ENCODE measurements at places on chromosomes 6 and 20.
A peak's percentile ranks its signal among the peaks of the same experiment; 100 is the strongest.

GRCh38 chr6:47180633-47181032, 129.1 kb downstream of the TNFRSF21 start:
- no peak for DNase-seq

GRCh38 chr20:60934724-60935123, 317.3 kb upstream of the CDH4 start:
- DNase-seq: no peak

GRCh38 chr20:46416421-46416820, 10.0 kb upstream of the ELMO2 start:
- DNase-seq: no peak

DNA sequence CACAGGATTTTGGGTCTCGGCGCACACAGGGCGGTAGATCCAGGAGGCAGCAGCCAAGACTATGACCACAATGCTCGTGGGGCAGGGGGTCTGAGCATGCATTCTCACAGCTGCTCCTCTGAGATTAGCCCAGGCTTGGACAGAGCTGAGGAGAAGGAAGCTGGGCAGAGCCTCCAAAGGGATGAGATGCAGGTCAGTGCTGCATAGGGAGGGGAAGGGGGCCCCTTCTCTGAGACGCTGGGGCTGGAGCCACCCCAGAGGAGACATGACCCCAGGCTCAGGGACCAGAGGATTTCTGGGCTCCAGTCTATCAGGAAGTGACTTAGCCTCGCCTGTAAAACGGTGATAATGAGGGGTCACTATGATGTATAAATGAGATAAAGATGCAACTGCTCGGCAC, 93.9 kb downstream of the BFSP1 start:
- DNase-seq: no peak

DNA sequence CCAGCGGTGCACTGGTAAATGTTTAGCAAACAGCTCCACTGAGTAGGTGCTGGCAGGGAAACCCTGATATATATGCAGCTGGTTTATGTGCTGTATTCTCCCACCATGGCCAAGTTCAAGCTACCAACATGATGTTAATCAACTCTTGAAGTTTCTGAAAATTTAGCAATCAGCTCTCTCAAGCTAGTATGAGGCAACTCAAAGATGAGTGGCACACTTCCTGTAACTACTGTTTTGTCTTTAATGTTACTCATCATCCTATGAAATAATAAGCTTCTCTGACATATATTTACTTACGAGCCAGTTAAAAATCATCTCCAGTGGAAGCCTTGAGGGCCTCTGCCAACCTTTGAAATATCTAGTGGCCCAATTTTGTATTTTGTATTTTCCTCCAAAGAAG, 54.7 kb downstream of the TRMT6 start:
- DNase-seq: no peak

DNA sequence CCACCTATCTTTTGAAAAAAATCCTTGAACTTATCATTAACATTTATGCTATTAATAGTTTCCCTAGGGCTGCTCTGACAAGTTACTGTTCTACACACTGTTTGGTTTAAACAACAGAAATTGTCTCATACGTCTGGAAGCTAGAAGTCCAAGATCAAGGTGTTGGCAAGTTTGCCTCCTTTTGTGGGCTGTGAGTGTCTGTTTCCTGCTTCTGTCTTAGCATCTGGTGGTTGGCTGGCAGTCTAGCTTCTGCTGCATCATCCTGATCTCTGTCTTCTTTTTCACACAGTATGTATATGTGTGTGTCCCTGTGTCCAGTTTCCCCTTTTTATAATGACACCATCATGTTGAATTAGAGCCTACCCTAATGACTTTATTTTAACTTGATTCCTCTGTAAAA, 154.8 kb downstream of the RPS12 start:
- DNase-seq: no peak

DNA sequence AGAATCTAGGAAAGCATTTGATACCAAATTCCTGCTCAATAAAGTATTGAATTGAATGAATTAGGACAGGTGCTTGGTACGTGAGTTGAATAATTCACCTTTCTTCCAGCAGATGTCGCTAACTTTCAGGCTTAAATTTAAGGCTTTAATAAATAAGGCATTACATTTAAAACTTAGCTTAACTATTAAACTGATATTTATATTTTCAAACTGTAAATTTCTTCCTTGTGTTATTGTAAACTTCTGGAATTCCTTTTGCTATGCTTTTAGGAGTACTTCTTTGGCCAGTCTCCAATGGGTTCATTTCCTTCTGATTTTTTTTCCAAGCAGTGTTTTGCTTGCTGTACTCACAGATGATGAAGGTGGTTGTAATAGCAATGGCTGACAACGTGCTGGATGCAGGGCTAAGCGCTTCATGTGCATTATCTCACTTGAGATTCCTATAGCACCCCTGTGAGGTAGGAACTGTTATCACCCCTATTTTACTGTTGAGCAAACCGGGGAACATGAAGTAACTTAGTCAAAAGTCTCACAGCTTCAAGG, 71.3 kb upstream of the SLC2A12 start:
- peak; percentile 59 for DNase-seq

DNA sequence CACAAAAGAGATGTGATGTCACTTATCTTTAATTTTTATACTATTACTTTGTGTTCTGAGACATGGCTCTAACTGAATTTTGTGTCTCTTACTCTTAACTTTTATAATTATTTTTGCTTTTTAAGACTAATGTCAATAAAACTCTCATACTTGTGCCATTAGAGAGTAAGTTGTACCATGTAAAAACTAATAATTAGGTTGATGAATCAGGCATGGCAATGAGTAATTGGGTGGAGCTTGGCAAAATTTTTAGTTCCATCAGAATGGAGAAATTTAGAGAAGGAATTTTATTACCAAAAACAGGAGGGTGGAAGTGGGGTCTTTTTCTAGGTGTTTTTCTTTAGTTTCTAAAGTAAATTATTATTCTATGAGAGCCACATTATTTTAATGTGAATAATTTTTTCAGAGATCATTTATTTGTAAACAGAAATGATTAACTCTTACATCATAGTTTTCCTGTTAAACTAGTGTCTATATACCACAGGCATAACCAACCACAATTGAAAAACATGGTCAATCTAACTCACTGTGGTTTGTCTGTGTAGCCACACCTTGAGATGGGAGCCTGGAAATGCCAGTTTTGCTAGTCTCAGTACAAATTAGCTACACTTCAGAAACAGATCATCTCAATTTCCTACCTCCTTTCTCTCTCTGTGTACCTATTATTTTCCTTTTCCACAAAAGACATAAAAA, 51.8 kb downstream of the ELOVL4 start:
- DNase-seq: no peak

DNA sequence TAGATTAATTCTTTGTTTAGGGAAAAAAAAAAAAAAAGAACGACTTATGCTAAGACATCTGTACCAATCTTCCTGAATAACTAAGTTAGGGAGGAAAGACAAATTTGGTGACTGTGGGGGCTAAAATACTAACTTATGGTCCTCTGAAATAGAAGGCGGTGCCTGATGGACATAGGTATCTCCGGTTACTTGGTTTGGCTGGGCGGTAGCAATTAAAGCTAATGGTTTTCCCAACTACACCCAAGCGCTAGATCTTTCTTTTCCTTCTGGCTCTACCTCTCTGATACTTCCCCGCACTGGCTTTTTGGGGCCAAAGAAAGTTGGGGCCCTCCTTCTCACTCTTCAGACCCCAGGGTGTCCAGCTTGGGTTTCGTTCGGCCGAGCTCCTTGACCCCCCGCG, 1.0 kb upstream of the RBM24 start:
- no peak for DNase-seq

DNA sequence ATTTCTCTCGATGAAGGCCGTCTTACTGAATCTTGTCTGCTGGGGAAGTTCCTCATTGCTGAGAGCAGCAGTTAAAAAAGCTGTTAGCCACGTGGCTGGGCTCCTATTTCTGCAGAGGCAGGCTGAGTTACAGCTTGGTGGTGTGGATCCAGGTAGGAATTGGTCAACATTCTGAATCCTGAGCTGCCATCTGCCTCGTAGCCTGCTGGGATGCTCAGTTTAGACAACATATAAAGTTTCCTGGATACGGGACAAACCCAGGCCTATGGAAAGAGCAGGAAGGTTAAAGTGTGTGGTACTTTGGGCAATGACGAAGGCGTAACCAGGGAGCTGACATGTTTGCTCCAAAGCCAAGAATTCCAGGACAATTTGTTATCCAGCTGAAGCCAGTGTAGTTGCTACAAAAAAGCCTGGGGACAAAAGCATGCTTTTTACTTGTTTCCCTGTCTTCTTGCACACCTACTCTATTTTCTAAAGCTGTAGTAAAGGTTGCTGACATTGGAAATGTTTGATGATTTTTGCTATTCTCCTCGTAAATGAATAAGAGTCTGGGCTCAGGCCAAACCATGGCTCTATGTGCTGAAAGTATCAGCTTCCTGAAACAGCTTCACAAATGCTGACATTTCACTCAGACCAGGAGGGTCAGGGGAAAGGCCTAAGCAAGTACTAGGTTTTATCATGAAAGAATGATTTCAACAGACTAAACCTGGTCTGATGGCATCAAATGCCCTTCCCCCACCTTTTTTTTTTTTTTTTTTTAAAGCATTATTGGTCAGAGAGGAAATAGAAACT, 12.4 kb upstream of the MYLK2 start:
- no peak for DNase-seq

DNA sequence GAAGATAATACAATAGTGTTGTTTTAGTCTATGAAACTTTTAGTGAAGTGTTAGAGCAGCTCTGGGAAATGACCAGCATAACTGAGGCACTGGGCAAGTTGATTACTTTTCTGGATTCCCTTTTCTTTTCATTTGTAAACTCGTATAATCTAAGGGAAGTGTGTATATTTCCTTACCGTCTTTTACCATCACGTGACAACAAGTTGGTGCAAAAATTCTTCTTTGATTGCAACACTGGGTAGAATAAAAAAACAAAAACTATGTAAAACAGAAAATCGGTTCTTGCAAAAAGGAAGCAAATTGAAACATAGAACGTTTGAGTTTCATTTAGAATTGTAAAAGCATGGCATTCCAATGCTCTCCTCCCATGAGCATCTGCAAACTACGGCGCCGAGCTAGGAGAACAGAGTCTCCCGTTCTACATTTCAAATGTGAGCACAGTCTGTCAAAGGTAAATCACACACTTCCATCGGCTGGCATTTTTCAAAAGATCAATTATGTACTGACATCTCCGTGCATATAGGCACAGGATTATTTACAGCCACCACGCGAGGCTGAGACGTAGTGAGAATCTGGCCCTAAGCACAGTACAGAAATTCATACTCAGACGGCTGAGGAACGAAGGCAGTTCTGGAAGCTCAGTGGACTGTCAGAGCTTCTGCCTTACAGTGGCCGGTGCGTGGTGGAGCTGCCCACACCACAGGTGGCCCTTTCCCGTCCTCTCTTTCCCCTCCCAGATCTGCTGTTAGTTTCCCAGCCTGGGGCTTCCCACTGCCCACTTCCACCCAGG, 314.0 kb downstream of the BMP7 start:
- no peak for DNase-seq

DNA sequence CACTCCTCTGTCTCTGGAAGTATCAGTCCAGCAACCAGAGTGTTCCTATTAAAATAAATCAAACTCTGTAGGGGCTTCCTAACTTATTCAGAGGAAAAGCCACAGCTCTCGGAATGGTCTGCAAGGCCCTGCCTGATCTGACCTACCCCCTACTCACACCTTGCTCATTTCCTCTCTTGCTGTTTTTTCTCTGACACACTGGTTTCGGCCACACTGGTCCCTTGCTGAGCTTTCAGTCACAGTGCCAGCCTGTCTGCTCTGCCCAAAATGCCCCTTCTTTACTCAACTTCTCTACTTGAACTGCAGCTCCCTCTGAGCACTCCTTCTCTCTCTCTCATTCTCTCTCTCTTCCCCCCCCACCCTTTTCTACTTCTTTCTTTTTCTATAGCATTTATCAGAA, 430.2 kb downstream of the UTRN start:
- no peak for DNase-seq

DNA sequence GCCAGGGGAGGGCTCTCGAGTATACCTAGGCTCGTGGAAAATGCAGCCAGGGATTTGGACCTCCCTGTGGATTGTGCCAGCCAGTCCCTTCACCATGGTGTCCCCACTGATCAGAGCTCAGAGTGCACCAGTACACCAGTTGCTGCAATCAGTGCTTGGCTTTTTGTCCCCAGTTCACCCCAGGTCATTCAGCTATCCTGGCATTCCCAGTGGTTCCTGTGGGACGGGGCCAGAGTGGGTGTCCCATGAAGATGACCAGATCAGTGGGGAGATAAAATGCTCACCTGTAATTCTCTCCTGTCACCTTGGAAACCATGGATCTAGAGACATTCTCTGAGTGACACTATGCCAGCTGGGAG, 23.8 kb downstream of the MAS1 start:
- DNase-seq: no peak

DNA sequence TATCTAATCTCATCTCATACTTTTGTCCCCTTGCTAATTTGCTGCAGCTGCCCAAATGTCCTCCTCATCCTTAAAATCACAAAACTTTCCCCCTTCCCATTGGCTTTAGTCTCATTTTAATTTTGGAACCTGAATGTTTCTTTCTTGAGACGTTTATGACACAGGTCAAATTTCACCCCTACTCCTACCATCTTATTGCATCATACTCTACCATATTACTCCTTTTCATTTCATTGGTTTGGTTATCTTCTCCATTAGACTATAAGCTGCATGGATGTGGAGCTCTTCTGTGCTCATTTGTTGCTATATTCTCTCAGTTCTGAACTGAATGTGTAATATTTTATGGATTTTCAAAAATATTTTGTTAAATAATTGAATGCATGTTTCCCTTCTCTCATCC, 688.6 kb downstream of the CBLN4 start:
- DNase-seq: no peak

- DNase-seq: no peak
Observed at GRCh38 chr6:15841937-15842726, 179.3 kb upstream of the DTNBP1 start.

DNA sequence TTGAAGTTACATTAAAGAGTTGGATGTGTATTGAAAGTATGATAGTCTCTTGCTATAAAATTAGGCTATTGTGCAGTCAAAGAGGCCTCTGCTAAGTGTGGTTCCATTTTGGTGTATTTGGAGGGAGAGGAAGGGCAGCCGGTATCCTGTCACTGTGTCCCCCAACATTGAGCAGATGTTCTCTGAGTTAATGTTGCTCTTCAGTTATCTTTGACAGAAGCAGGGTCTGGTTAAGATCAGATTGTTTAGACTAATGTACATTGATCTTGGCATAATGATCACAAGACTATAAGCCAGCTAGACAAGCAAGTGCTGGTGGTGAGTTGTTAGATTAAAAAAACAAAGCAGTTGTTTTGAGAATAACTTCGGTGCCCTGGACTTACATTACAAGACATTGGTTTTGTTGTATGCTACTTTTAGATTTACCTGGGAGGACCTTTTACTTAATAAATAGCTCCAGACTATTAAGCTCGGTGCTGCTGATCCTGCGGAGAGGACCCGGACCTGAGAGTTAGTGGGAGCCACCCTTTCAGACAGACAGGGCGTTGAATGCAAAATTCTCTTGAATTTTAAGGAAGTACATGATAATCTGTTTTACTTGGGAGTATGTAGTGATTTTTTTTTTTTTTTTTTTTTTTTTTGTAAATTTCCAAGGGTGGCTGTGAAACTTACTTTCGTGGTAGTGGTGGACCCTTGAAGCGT, 97.8 kb downstream of the JARID2 start:
- DNase-seq: no peak

GRCh38 chr20:46178891-46179290, 60.8 kb downstream of the CD40 start:
- DNase-seq: no peak

GRCh38 chr20:56299362-56299761, 50.8 kb downstream of the MC3R start:
- no peak for DNase-seq
